Activated naive CD8-positive, alpha-beta T cell treated with anti-CD3 and anti-CD28 coated beads, Interleukin-2, amount 50 U/mL, for 16 hours (primary cell): ENCODE measurements at places on chromosomes 12 and 14.

DNA sequence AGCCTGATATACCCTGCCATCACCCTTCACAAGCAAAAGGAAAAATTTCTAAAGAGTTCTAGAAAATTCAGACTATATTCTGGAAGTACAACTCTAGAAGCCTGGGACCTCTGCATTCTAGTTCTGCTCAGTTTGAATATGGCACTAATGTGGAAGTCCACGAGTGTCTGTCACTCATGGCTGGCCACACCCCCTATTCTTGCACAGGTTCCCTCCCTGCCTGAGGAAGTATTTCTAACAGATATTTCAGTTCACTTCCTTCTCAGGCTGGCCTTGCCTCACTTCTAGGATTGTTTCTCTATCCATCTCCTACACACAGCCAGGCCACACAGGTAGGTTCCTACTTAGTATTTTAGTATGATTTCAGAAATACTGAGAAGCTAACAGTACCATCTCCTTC is 67.4 kb downstream of the PHLDA1 start:
- no peak for DNase-seq

- DNase-seq = no peak
These were observed 43.4 kb downstream of the TEAD4 start for GRCh38 chr12:3002646-3003045.

GRCh38 chr14:55638665-55639064 is 58.7 kb downstream of the KTN1 start:
- DNase-seq = no peak

DNA sequence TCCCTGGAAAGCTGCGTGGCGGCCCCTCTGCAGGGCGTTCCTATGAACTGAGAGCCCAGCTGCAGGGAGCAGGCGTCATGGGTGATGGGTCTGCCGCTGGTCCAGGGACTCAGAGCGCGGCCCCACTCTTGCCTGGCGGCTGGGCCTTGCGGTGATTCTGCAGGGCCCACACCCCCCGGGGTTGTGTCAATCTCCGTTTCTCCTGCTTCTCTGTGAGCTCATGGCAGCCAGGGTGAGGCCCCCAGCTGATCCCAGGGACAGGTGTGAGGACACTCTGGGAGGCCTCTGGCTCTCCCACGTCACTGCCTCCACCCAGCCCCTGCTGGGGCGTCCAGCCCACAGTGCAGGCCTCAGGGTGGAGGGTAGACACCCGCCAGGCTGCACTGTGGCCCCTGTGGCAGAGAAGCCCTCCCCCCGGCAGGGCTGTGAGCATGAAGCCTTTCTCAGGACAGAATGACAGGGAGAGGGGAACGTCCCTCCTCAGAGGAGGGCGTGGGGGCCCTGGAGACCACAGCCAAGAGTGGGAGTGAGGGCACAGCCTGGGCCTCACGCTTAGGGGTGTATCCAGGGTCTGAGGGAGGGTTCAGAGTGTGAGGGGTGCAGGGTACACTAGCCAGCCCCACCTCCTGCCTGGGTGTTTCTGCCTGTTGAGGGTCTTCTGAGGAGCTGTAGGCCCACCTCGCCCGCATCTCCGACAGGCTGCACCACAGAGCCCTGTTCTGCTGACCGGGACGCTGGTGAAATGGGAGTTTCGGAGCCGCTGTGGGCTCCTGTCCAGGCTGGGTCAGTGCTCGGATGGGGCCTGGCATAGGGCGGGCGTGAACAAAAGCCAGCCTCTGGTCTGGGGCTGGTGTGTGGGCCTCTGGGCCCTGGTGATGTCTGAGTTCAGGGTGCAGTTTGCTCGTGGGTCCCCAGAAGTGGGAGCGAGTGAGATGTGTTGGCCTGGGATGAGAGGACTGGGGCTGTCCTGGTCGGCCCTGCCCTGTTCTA is 26.7 kb upstream of the CRIP2 start:
- no peak for DNase-seq

GRCh38 chr12:98238515-98239130 is 276.8 kb upstream of the TMPO start:
- no peak for DNase-seq

GRCh38 chr12:123396954-123397353 is 13.0 kb downstream of the KMT5A start:
- no peak for DNase-seq

DNA sequence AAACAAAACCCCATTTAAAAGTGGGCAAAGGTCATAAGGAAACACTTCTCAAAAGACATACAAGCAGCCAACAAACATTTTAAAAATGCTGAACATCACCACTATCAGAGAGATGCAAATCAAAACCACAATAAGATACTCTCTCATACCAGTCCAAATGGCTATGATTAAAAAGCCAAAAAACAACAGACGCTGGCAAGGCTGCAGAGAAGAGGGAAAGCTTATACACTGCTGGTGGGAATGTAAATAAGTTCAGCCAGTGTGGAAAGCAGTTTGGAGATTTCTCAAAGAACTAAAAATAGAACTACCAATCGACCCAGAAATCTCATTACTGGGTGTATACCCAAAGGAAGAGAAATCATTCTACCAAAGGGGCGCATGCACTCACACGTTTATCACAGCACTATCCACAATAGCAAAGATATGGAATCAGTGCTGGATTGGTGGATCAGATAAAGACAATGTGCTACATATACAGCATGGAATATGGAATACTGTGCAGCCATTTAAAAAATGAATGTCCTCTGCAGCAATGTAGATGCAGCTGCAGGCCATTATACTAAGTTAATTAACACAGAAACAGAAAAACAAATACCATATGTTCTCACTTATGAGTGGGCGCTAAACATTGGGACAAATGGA is 102.1 kb upstream of the DAAM1 start:
- no peak for DNase-seq

- no peak for DNase-seq
These were observed 116.4 kb downstream of the EPS8 start for GRCh38 chr12:15672671-15673270.

- DNase-seq = no peak
These were observed 501.1 kb downstream of the VRK1 start for GRCh38 chr14:97298331-97298730.

- no peak for DNase-seq
These were observed 162.7 kb upstream of the TMTC2 start for GRCh38 chr12:82523996-82524395.

- no peak for DNase-seq
These were observed 4.3 kb downstream of the SLC2A14 start for GRCh38 chr12:7868391-7868790.

- no peak for DNase-seq
These were observed 90.7 kb downstream of the PLEKHA5 start for GRCh38 chr12:19220205-19220604.

DNA sequence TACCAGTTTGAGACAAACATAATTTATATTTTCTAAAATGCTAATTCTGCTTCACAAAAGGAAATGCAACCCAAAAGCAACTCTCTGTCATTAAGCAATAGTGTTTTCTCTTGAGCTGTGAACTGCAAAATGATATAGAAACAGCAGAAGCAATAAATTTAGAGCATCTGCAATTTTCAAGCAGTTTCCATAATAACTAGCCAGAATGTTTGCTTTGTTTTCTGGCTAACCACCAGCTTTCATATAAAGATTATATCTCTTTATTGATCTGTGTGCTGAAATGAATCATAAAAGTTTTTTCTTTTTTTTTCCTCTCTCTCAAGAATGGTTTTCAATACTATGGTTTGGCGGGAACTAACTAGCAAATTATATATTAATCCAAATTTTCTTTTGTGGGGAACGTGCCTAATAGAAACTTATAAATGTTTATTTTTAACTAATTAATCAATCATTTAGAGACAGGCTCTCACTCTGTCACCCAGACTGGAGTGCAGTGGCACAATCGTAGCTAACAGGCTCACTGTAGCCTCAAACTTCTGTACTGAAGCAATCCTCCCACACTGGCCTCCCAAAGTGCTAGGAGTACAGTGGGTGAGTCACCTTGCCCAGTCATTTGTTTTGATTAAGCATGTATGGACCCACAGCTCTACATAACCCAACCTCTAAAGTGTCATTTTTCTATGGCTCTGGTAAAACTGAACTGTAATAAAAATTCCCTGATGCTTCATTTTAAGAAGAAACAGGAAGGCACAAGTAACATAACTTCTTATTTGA is 830.1 kb upstream of the MGAT4C start:
- DNase-seq = no peak
